Stimulated activated CD4-positive, alpha-beta T cell treated with anti-CD3 and anti-CD28 coated beads, Interleukin-1b, Interleukin-23, amount 100 ng/mL, for 1 hour (primary cell): ENCODE measurements at places on chromosomes 11 and 22.

- no peak for DNase-seq
These were observed 13.3 kb downstream of the CREB3L1 start for GRCh38 chr11:46290598-46291309.

GRCh38 chr11:46252373-46252914 is 25.0 kb upstream of the CREB3L1 start:
- no peak for DNase-seq

- no peak for DNase-seq
These were observed 18.3 kb downstream of the TST start for GRCh38 chr22:37000676-37001534.

DNA sequence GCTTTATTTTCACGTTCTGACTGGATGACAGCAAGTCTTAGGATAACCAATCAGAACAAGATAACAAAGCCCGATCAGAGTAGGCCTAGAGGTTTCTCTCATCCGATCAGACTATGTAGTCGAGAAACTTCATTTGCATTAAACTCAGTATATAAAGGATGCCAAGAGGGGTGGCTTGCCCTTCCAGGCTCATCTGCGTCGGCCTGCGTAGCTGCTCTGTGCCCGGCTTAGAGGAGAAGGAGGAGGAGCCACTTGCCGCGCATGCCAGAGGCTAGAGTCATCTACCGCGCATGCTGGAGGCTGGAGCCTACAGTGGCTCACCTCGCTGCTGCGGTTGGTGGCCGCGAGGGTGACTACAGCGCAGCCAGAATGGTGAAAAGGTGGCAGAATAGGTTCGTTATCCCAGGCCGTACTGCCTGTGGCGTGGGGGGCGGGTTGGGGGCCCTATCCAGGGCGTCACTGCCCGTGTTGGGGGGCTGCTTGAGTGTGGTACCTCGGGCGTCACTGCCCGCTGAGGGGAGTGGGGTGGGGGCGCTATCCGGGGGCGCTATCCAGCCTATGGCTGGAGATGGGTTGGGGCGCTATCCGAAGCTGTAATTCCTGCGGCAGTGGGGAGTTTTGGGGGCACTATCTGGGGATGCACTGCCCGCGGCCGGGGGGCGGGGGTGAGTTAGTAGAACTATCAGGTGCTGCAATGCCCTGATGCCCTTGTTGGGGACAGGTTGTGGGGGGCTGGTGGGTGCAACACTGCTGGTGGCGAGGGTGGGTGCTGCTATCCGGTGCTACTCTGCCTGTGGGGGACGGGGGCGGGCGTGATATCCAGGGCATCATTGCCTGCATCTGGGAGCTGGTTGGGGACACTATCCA is at the start of gene RFPL2:
Gene RFPL2 (minus strand): TSS at position 218 of the 867 bp plus-strand sequence. CDS start 2,622 bp downstream, outside the sequence.
- no peak for DNase-seq

- no peak for DNase-seq
These were observed 52.1 kb upstream of the TCF20 start for GRCh38 chr22:42322562-42322926.

- no peak for DNase-seq
These were observed 4.8 kb upstream of the FXYD2 start for GRCh38 chr11:117829369-117829725.

GRCh38 chr22:29211066-29211465 is 5.4 kb downstream of the EMID1 start:
- DNase-seq: no peak

DNA sequence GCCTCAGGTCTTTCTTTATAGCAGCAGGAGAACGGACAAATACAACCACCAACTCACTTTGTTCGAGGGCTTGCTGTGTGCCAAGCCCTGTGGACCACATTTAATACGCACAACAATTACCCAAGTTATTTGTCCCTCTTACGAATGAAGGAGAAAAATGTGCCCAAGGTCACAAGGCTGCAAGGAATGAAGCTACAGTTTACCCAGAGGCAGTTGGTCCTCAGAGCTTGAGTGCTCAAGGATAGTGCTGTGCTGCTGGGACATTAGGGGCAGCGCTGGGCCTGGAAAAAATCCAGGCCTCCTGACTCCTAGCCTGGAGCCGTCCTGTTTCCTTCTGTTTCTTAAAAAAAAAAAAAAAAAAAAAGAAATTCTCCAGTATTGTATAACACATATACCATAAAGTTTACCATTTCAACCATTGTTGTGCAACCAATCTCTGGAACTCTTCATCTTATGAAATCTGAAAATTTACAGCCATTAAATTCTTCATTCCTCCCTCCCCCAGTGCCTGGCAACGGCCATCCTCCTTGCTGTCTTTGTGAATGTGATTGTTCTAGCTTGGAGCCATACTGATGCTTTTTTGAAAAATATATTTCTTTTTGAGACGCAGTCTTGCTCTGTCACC is 1.0 kb upstream of the C11orf86 start:
- DNase-seq: no peak

DNA sequence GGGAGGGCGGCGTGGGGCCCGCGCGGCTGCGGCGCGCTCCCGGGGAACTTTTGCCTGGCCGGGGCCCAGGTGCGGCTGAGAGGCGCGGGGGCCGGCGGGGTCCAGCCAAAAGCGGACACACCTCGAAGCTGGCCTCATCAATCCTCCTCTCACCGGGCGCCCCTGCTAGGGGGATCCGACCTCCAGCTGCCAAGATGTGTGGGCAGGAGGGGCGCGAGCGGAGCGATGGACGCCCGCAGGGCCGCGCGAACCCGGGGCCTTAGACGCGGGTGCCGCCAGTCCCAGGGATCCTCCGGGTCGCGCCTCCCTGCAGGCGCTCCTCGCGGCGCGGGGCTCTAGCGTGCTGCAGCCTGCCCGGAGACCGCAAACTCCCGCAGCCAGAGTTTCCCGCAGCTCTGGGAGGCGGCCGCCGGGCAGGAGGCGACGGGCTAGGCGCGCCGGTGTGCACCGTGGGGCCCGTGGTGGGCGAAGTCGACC is 785 bp downstream of the IGSF9B start:
- no peak for DNase-seq

DNA sequence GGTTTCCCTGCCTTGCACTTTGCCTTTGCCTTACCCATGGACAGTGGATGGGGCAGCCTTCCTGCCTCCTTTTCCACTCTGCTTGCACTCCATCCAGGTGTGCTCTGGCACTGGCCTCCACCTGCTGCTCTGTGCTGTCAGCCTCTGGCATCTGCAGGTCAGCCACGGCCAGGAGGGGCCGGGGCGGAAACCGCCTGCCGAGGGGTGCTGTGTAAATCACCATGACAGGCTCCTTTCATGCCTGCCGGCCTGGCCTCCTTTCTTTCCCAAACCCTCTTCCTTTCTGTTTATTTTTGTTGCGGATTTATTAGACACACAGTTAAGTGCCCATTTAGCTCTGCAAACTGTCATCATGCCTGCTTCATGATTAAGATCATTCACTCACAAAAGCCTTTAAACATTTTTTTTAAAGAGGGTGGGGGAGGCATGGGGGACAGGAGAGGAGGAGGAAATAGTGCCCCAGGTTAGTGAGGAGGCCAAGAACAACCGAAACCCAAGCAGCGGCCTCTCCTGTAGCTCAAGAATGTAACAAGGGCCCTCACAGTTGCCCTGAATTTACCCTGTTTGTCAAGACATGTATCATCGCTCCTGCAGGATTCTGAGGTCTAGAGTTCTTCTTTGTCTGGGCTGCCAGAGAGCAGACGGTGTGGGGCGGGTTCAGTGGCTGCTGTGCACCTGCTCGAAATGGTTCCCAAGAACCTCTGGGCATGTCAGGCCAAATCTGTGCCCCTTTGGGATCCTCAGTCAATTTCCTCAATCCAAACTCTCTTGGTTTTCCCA is 83.3 kb downstream of the BARX2 start:
- DNase-seq: no peak

GRCh38 chr11:128182844-128183243 is 404.5 kb downstream of the ETS1 start:
- no peak for DNase-seq

DNA sequence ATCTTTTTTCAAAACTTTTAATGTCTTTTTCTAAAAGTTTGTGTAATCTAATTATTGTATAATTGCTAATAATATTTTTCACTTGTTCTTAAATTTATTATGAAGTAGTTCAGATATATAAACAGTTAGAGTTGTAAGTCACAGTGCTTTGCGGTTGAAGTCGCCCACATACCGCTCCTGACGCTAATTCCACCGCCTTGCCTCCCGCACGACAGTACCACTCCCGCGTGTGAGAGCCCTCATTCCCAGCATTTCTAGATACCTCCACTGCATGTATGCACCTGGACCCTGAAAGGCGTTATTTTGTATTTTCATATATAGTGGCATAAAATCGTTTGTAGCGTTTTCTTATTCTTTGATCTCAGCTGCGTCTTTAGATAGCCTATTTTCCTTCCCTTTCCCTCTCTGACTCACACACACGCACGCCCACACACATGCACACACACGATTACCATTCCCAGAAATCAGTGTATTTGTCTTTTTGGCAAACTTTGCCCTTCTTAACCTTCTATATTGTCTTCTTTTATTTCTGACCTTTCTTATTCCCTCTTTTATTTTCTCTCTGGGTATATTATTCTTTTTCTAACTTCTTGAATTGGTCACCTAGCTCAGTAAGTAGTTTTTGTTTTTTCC is 56.4 kb upstream of the PITPNB start:
- DNase-seq: no peak

DNA sequence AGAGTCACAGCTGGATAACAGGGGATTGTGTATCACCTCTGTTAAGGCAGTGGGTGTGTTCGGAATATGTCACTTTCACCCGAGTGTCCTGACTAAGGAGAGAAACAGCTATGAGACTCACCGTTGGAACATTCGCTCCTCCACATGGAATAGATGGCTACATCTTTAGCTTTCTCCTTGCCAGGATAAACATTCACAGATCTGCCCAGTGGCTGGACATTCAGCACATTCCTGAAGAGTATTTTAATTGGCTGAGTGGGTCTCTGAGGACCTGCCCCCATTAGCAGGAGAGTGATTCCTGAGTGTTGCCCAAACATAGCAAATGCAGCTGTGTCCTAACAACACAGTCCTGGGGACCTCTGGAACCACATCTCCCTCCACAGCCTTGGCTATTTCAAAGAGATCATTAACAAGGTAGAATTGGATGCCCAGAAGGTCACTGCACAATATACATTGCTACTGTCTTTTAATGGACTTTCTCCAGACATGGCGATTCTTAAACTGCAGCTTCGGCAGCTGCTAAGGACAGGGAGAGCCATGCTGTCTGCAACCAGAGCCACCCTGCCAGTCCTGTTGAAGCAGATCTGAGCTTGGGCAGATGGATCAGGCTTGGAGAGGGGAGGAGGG is 435.0 kb upstream of the CADM1 start:
- DNase-seq: no peak

- no peak for DNase-seq
These were observed 59.0 kb downstream of the OSBP2 start for GRCh38 chr22:30753701-30754100.

- DNase-seq: no peak
These were observed 172.4 kb upstream of the C11orf87 start for GRCh38 chr11:109249597-109249996.

- DNase-seq: no peak
These were observed 557.2 kb downstream of the BUD13 start for GRCh38 chr11:116215471-116216113.

DNA sequence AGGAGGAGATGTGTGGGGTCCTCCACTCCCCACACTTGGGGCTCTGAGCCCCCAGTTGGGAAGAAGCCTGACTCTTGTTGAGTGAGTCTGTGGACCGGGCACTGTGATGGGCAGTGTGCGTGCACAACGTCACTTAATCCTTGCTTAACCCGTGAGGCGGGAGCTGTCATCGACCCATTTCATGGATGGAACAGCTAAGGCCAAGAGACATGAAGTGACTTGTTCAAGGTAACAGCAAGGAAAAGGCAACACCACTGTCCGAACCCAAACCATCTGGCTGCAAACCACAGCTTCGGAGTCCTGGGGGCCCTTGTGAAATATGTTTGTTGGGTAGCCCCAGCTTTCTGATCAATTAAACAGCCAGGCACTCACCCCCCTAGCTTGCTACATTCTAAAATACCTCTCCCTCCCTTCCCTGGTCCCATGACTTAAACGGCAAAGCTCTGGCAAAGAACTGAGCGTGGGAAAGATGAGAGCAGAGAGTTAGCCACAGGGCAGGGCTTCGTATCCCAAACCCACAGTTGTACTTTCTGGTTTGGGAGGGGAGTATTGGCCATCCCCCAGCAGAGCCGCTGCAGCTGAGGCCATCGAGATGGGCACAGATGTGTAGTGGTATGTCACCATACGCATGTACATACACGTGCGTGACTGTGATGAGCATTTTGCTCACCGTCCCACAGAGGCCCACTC is 26.3 kb downstream of the FADS2 start:
- no peak for DNase-seq

- no peak for DNase-seq
These were observed 3.2 kb downstream of the EHF start for GRCh38 chr11:34624069-34624468.

DNA sequence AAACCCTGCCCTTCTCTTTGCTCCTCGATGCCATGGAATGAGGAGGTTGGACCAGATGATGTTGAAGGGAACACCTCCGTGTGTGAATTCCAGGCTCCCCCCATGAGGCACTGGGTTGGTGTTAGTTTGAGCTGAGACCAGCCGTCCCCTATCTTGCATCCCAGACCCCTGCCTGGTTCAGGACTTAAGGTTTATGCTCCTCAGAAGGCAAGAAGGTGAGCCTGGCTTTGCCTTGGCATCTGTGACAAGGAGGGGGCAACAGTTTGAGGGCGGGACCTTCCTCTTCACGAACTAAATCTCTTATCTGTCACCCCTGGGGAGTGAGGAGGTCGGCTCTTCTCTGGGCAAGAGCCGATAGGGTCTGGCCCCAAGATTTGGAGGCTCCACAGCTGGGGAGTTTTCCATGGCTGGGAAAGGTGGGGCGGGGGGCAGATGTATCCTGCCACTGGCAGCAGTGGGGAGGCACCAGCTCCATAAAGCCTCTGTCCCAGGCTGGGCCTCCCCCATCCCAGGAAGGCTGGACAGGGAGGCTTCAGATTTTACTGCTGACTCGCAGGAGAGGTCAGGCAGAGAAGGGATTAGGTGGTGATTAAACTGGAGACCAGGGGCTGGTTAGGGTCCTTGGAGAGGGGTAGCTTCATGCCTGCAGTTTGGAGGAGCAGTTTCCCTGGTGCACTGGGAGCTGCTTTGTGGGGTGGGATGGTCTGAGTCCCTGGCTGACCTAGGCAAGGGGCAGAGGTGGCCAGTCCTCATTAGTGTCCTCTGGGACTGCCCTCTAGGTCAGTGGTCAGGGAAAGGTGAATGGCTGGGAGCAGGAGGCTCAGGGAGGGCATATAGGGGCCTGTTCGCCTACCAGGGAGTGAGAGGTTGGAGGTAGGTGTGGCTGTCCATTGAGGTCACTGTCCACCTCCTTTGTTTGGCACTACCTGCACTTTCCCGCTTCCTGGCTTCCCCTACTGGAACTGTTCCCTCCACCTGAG is 1.1 kb downstream of the SEC14L2 start:
- DNase-seq: no peak

GRCh38 chr11:106466521-106467080 is 389.1 kb downstream of the AASDHPPT start:
- DNase-seq: no peak

- DNase-seq: no peak
These were observed 505 bp downstream of the NUDT22 start for GRCh38 chr11:64226507-64227051.
